CMK (cell line): ENCODE measurements at places on chromosomes 2 and 18.

GRCh38 chr2:240322991-240323390 is 112.5 kb upstream of the GPC1 start:
- no peak for DNase-seq

GRCh38 chr18:79508565-79509535 is 113.1 kb downstream of the NFATC1 start:
- DNase-seq = no peak

DNA sequence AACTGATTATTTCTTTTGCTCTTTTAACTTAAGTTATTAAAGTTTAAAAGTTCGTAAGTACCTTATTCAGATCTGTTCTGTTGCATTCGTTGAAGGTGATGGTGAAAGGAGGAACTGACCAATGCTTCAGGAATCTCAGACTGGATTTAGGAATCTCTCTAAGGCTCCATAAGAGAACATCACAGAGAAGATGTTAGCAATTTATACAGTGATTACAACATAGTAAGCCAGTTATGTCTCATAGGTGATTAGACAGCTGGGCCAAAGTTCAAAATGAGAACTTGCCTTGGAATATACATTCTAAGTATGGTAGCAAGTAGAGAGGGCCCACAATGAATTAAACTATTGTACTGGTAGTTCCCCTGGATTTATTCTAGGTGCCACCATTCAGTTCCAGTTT is 3.2 kb downstream of the MARS2 start:
- DNase-seq = no peak

- DNase-seq = no peak
Observed at GRCh38 chr2:127153691-127154158, 46.8 kb upstream of the BIN1 start.

DNA sequence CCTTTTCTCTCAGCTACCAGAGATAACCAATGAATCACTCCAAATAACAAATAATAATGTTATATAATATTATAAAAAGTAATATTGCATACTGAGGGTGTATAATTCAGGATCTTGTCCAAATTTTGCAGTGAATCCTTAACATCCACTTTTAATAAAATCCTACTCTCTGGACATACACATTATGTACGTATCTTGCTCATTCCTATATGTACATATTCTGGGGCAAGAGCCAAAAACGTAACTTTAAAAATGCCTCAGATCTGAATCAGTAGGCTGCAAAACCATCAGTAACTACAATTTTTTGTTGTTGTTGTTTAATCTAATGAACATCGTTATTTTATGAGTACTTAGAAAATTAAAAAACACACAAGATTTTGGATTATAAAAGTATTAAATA is 65.3 kb downstream of the SMAD2 start:
- DNase-seq = no peak

- DNase-seq = no peak
Observed at GRCh38 chr2:207468488-207468887, 61.3 kb upstream of the CREB1 start.

- no peak for DNase-seq
Observed at GRCh38 chr2:180017784-180018183, 10.7 kb upstream of the CWC22 start.
